ENCODE measurements at places on chromosomes 3 and 15.

- DNase-seq = no peak
These were observed 5.6 kb downstream of the GREM1 start for GRCh38 chr15:32723171-32723948.

DNA sequence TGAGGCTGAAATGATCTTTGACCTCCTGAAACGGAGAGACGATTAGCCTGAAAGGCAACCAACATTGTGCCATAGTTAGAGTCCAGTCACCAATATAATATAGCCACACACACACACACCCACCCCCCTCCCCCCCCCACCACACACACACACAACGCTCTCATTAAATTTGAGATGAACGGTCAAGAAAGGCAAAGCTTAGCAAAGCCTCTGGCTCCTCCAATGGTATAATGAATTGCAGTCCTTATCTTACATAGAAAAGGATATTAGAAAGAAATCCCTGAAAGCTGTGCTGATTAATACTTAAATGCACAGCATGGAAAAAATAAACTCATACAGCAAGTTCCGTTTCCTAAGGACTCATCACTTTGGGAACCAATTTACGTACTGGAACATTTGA lies 876 bp upstream of the ZNF385D start:
- peak; percentile 35 for DNase-seq

DNA sequence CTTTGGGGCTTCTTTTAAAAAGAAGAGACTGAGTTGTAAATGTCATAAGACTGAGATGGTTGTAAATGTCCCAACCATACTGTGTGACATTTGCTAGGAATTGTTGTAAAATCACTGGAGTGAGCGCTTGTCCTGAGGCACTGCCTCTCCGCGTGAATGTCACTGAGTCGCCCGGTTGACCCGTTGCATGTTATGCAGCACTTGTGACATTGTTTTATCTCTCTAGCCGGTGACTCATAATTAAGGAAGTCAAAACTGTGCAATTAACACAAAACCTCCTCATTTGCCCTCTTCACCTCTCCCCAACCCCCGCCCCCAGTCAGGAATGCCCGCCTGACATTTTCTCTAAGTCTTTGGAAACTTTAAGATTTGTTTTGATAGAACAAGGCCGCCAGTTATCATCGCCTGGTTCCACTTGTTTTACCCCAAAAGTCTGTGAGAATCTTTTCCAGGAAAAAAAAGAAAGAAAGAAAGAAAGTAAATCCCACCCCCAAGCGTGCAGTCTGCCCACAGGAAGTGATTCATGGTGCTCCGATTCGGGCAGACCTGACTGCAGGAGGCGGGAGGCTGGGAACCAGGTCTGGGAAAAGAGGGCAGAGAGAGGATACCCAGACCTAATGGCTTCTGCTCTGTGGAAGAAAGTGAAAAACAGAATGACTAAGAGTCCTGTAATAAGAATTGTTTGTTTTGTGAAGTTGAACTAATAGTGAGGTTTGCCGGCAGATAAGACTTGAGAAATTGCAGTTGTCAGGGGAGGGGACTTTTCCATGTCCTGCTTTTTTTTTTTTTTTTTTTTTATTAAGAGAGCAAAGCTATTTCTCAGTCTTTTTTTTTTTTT lies 84.8 kb downstream of the SMAD3 start:
- DNase-seq = peak; percentile 99

DNA sequence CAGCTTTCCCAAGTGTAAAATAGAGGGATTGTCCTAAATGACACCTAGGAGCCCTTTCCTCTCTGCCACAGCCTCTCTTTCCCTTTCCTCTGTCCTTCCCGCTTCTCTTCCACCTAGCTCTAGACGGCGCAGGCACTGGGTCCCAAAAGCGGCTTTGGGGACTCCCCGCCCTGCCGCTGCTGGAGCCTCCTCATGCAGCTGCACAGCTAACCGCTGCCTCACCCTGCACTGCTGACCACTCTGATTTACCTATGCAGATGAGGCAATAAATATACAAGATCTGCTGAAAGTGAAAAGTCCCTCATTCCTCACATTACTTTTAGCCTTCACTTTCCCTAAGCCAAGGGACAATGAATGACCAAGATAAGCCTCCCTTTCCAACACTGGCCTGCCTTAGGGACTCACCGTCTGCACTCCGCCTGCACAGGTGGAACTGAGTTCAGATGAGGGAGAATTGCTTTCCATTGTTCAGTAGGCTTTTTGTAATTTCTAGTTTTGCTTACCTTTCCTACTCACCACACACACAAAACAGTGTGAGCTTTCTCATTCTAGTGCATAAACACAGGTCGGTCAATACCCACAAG lies 197.5 kb upstream of the BCL6 start:
- no peak for DNase-seq

DNA sequence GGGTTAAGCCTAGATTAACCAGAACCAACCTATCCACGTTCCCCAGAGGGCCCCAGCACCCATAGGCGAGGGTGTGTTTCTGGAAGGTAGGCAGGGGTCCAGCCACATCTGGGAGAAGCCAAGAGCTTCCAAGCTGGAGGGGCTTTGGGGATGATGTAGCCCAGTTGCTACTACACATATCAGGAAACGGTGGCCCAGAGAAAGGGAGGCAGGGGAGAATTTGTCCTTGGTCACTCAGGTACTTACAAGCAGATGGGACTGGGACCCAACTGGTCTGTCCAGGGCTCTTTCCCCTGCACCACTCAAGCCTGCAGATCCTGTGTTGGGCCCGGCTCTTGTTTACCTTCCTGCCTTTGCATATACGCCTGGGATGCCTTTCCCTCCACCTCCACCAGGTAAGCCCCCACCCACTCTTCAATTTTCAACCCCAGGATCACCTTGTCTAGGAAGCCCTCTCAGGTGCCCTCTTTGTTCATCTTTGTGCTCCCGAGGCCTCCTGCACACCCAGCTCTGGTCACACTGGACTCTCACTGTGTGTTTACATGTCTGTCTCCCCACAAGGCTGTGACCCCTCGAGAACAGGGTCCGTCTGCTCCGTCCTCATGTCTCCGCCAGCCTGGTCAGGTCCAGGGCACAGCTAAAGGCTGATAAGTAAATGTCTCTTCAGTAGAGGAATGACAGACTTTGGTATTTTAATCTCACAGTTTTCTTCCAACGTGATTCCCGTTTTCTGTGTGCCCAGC lies 204.4 kb upstream of the LINGO1 start:
- DNase-seq = no peak

- no peak for DNase-seq
These were observed at the start of gene MAPKAPK3 for GRCh38 chr3:50617096-50617791. MAPKAPK3 (plus strand) TSS chr3:50617151; CDS start chr3:50617566, 415 bp downstream.

DNA sequence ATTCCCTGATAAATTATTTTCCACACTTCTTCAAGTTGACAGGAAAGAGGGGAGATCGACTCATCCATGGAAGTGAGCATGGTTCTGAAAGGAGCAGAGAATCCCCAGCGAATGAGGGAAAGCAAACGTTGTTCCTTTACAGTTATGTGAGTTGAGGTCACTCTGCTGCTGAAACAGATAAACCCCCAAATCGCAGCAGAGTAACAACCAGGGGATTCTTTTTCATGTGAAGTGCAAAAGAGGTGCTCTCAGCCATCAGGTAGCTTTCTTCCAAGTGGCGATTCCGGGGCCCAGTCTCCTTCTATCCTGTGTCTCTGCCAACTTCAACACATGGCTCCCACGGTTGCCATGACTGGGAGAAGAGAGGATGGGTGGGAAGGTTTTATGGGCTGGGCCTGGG lies 28.2 kb downstream of the MEX3B start:
- DNase-seq = no peak

- DNase-seq = no peak
These were observed 11.3 kb upstream of the IL12A start for GRCh38 chr3:159977295-159977694.

DNA sequence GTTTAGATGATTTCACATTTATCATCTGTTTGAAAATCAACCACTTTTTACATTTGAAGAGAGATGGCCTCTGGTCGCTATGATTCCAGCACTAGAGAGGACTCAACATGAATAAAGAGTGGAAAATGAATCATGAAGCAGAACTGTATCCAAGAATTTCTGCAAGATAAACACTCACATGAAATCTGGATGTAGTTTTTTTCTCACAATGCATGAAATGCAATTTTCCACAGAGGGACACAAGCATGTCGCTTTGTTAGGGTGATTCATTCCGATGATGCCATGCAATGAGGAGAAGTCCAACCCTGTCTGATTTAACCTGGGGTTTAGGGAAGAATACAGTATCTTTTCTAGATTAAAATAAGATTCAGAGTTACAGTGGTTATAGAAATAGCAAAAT lies 50.4 kb upstream of the ADCY5 start:
- DNase-seq = peak; percentile 67

DNA sequence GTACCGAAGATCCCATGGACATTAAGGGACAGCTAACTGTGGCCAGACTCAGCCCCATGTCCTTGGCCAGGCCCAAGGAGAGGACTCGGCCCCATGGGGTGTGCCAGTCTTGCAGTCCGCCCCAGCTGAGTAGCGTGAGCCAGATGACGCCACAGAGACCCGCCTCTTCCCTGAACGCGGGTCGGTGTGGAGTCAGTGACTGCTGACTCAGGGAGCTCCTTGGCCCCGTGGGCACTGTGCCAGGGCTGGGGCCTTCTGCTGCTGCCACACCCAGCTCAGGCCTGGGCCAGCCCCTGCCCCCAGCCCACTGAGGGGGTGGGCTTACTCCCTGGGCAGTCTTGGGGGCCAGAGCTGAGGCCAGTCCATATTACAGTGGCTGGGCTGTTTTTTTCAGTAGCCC lies 52.8 kb downstream of the PLXNA1 start:
- peak; percentile 82 for DNase-seq

- DNase-seq = no peak
These were observed 1.8 kb downstream of the APEH start for GRCh38 chr3:49675912-49676311.

GRCh38 chr3:58173029-58173668 lies 37.6 kb downstream of the DNASE1L3 start:
- DNase-seq = no peak

DNA sequence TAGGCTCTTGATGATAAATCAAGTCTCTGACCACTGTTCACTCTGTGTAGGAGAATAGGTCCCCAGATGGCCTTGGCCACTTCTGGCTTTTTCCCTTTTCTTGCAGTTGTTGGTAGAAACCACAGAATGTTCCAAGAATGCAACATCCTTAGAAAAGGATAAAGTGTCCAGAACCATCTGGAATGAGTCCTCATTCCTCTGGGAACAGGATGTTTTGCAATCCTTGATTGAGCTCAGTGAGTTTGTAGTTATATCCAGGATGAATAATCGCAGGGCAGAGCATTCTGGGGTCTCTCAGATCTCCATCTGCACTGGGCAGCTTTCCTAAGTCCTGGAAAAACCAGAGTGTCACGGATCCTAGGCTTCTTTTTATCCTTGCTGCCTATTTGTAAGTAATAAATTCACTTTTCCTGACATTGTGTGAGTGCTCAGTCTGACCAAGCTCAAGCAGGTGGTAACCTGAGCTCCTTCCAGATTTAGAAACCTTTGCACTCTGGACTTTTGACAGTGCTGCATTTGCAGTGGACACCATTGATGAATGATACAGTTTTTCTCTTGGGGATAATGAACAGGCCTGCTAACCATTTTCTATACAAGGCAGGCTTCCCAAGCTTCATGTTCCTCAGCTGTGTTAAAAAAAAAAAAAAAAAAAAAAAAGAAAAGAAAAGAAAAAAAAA lies 1028.6 kb downstream of the OTOL1 start:
- DNase-seq = peak; percentile 94

- DNase-seq = no peak
These were observed 408.3 kb upstream of the RGMA start for GRCh38 chr15:93497291-93497690.

DNA sequence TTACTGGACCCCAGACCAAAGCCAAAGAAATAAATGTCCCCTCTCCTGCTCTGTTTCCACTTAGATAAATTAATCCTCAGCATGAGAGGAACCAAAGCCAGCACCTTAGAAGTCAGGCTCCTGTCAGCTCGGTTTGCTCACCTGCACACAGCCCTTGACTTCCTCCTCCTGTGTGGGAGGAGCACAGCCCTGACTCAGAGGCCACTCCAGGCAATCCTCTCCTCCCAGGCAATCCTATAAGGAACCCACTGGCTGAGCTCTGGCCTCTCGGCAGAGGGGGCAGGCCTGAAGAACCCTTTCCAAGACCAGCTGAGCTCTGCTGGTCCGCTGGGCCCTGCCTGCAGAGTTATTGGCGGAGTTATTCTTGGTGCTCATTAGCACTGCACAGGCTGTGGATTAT lies 30.8 kb downstream of the LIPC start:
- DNase-seq = no peak

DNA sequence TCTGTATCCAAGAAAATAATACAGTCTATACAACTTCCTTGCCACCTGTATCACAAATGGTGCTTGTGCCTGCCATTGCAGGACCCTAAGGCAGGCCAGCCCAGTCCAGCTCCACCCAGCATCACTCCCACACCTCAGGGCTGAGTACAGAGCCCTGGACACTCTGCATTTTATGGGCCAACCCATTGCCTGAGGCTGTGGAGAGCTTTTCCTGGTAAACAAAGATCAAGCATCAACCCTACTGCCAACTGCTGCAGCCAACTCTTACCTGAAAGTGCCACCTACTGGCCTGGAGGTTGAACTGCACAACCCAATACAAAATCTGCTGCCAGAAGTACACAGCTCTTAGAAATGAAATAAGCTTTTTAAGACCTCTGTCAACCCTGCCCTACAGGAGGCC lies 1082.2 kb downstream of the NAALADL2 start:
- DNase-seq = peak; percentile 6

- DNase-seq = no peak
These were observed 107.9 kb downstream of the LRTM1 start for GRCh38 chr3:54819946-54820345.

DNA sequence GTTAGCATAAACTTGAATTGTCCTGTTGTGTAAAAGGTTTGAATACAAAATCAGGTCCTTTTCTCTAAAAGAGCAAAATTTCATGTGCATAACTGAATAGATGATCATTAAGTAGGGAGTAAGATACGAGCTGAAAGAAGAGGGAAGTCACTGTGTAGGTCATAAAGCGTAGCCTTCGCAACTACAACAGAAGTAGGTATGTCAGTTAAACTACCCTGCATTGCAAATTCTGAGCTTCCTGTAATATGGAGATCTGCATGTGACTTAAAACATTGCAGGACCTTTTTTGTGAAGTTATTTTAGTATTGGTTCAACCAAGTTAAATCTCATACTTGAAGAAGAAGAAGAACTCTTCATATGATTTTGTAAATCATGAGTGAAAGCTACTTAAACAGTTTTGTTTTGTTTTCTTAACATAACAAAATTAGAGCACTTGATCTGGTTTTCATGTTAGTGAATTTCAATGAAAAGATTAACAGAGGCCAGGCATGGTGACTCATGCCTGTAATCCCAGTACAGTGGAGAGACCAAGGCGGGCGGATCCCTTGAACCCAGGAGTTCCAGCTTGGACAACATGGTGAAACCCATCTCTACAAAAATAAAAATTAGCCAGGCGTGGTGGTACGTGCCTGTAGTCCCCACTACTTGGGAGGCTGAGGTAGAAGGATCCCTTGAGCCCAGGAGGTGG lies 26.4 kb downstream of the ARMC8 start:
- DNase-seq = no peak

DNA sequence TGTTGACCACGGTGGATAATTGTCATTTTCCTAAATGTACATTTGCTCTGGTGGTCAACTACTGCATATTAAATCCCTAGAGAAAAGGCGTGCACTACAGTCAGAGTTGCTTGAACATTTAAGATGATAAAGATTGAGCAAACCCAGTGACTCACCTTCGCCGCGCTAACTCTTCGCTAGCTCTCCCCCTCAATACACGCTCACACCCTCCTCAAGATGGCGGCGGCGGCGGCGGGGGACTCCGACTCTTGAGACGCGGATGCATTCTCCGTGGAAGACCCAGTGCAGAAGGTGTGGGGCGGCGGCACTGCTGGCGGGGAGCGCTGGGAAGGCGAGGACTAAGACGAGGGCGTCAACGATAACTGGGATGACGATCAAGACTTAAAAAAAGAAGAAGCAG lies 79.8 kb upstream of the PFN2 start:
- no peak for DNase-seq

- peak; percentile 30 for DNase-seq
These were observed 1.6 kb downstream of the C3orf38 start for GRCh38 chr3:88151358-88151757.
